Stromal cell of bone marrow (primary cell): ENCODE measurements at places on chromosomes 2 and 18.
A peak's percentile ranks its signal among the peaks of the same experiment; 100 is the strongest.

- DNase-seq, result no peak
Observed at GRCh38 chr18:61817086-61817485, 75.7 kb downstream of the RNF152 start.

DNA sequence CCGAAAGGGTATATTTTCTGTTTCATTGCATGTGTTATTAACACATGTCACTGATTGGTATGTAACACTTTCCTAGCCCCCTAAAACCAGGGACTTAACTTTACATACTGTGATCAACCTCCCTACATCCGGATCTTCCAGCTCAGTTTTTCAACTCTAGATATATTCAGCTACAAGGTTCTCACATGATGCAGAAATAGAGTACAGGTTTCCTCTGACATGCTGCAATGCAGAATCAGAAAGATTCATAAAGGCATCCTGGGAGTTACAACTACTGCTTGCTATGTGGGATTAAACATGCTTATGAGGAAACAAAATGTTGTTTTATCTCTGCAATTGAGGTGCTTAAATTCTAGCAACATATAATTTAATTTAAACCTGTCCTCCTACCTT is 14.0 kb downstream of the FBXO11 start:
- DNase-seq, result no peak

GRCh38 chr2:191539068-191539467 is 138.9 kb upstream of the NABP1 start:
- DNase-seq, result peak; percentile 11

- no peak for DNase-seq
Observed at GRCh38 chr18:8773980-8774379, 68.6 kb downstream of the MTCL1 start.

DNA sequence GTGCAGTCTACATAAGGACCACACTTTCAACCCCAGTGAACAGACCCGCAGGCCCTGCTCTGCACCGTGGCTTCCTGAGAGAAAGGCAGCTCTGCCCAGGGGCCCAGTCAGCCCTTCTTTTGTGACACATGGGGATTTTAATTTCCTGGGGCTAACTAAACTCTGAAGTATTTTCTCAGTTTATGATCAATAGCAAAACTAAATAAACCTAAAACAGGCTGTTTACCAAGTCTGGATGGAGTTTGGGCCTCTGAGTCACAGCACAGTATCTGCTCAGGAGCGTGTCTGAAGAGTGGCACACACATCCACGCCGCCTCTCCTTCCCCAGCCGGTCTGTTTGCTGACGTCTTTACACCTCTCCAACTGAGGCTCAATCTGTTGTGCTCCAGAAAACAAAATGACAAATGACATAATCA is 72.3 kb downstream of the LDLRAD4 start:
- no peak for DNase-seq

GRCh38 chr2:175188761-175189160 is 7.3 kb upstream of the ATP5MC3 start:
- no peak for DNase-seq

GRCh38 chr2:14587119-14587518 is 45.4 kb upstream of the LRATD1 start:
- no peak for DNase-seq

DNA sequence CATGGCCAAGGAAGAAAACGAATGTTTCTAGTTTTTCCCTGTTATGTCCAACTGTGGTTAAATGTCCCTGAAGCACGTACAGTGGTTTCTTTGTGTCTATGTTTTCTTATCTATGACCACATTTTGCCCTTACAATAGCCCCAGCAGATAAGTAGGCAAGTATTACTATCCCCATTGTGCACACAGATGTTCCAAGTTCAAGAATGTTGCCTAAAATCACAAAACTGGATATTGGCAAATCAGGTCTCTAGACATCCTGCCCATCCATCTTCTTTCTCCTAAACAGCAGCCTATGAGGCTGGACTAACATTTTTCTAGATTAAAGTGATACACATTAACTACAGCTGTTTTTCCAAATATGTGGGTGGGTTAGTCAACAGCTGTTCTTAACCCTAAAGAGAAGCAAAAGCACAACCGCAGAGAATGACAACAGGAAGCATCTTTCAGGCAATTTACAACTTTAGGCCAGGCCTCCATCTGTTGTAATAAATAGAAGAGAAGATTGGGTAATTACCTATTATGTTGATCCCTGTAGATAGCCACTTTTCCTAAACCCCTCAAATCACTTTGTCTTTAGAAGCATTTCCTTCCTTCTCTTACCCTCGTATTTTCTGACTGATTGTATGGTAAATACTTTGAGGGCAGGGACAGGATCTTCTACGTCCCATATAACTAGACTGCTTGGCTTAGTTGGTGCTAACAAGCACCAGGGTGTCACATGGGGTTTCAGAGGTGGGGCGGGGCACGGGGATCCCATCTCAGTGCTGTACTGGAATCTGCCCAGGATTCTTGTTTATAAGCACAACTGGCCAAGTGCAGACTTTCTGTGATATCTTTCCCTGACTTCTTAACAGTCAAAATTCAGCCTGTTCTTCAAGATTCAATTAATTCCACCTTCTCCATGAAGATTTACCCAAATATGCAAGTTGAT is 132.1 kb upstream of the SETBP1 start:
- DNase-seq, result no peak

GRCh38 chr2:54227798-54228197 is 28.2 kb downstream of the TSPYL6 start:
- DNase-seq, result no peak

GRCh38 chr2:134372611-134373131 is 118.8 kb downstream of the MGAT5 start:
- DNase-seq, result peak; percentile 19

DNA sequence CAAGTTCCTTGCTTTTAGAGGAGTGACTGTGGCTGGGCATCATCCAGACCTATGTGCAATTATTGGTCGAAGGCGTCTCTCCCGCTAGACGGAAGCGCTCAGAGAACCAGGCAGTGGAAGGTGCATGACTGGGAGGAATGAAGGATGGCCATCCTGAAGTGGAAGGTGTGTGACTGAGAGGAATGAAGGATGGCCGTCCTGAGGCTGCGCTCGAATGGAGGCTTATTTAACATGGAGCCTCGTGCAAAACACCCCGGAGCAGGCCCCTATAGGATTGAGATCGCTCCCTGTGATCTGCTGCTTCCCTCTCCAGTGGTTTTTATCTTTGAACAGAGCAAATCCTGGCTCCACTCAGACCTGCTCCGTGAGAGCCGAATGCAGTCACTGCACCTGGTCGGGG is 140.2 kb upstream of the ID2 start:
- DNase-seq, result no peak

GRCh38 chr2:71637736-71638135 is 184.4 kb downstream of the DYSF start:
- DNase-seq, result no peak

GRCh38 chr2:38146907-38147307 is 71.0 kb upstream of the CYP1B1 start:
- peak; percentile 94 for DNase-seq

DNA sequence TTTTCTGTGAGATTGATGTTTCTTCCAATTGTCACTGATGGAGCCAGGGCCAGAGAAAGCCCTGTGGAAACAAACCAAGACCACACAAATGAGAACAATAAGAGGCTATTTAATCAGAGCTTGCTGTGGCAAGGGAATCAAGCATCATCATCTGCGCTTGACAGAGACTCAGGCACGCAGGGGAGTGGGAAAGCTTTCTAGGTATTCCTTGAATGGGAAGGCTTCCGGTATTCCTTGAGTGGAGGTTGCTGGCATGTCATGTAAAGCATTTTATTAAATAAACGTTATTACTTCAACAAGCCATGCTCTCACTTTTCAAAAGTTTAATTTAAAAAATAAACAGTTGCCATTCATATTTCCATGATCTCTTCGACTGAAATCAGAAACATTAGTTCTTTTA is 194.6 kb upstream of the SYT4 start:
- no peak for DNase-seq

GRCh38 chr2:235024931-235025773 is 73.3 kb downstream of the SH3BP4 start:
- DNase-seq, result no peak

DNA sequence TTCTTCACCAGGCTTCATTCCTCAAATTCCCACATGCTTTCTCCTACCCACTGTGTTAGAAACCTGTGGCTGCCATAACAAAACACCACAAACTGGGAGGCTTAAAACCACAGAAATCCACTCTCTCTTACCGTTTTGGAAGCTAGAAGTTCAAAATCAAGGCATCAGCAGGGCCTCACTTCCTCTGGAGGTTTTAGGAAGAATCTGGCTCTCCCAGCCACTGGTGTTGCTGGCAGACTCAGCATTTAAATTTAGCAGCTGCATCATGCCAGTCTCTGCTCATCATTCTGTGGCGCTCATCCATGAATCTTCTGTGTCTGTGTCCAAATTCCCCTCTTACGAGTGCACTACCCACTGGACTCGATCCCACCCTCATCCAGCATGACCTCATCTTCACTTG is 248.5 kb downstream of the ZNF516 start:
- no peak for DNase-seq

- peak; percentile 38 for DNase-seq
Observed at GRCh38 chr18:24322584-24323136, 75.0 kb downstream of the OSBPL1A start.

- DNase-seq, result no peak
Observed at GRCh38 chr2:32558492-32558891, 69.4 kb upstream of the TTC27 start.

GRCh38 chr2:231228974-231229529 is 30.6 kb downstream of the ARMC9 start:
- no peak for DNase-seq

DNA sequence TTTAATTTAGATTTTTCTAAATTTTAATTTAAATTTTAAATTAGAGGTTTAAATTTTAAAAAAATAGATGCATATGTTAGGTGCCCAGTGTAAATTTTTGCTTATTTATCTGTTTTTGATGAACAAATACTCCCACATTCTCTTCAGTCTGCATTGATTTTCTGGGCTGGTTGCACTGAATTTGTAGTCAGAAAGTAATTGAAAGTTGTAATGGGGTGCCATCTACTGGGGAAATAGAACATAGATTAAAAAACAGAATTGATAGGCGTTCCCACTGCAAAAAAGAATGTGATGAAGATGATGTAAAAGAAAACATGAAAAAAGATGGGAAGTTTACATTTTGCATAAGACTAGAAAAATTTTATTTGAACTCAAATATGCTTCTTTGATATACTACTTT is 51.7 kb upstream of the CCDC85A start:
- DNase-seq, result peak; percentile 43

DNA sequence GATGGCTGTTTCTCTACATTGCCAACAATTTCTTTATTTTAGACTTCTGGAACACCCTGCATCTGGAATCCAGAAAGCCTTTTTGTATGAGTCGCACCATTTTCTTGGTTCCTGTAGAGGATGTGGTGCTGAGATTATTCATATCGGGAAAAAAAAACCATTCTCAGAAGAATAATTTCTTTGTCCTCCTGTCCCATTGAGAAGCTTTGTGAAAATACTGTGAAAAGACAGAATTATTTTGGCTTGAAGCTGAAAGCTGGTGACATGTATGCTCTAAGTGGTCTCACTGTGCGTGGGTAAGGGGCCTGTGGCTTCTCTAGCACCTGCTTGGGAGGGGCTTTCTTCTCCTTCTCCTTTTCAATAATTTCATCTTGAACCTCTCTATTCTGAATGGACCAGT is 138.4 kb downstream of the FAM210A start:
- DNase-seq, result no peak
